ENCODE measurements at places on chromosomes 1 and 21.

- DNase-seq: no peak
Observed at GRCh38 chr1:30971496-30971895, 62.9 kb upstream of the SDC3 start.

- peak; percentile 66 for DNase-seq
Observed at GRCh38 chr1:67853704-67854103, 20.4 kb upstream of the GNG12 start.

GRCh38 chr1:243351337-243351736 lies 95.5 kb downstream of the SDCCAG8 start:
- no peak for DNase-seq

GRCh38 chr1:76381450-76382097 lies 307.0 kb downstream of the ST6GALNAC3 start:
- no peak for DNase-seq

GRCh38 chr1:65105596-65105995 lies 42.4 kb upstream of the AK4 start:
- DNase-seq: no peak

DNA sequence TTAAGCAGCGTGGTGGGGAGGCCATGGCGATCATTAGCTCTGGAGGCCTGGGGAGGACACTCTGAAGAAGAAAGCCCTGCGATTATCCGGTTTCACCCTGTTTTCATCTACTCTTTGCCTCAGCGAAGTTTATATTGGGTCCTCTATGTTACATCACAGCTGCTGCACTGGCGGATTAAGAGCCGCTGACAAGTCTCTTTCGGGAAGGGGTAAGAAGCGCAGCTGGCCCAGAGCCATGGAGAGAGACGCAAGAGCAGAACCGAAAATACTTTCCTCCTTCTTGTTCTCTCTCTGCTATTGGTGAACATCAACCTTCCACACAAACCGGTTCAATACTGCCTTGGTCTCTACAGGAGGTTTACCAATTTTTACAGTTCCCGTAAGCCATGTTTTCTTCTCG lies 291.5 kb downstream of the FAM72C start:
- DNase-seq: no peak

GRCh38 chr1:30008998-30009657 lies 714.3 kb downstream of the MATN1 start:
- DNase-seq: no peak
